ENCODE measurements at places on chromosomes 5 and 9.

- no peak for DNase-seq
These were observed 8.5 kb downstream of the HMHB1 start for GRCh38 chr5:143820451-143820850.

- DNase-seq = no peak
These were observed 91.5 kb upstream of the CDH9 start for GRCh38 chr5:27129926-27130325.

DNA sequence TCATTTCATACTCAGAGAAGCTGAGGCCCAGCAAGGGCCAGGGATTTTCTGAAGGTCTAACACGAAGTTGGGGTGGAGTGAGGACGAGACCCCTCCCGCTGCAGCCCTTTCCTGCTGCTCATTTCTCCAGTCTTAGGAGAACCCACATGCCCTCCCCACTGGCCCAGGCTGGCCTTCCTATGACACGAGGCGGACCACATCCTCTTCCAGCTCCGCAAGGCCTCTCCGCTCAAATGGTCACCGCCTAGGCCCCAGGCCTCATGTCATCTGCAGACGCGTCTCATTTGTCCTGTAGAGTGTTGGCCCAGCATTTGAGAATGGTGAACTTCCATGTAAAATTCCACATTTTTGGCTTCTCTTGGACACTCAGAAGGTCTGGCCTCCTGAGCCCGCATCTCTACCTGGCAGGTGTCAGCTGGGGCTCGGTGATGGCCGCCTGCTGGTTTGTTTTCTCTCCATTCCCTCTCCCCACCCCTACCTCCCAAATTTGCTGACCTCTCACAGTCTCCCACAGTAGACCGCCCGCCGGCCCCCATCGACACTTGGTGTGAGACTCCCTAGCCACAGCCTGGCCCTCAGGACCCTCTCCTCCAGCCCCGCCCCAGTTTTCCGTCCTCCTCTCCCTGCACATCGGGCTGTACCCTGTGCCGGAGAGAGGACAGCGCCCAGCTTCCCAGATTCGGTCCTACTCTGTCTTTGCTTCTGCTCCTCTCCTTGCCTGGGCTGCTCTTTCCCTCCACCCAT, 51.7 kb downstream of the ERGIC1 start:
- no peak for DNase-seq

DNA sequence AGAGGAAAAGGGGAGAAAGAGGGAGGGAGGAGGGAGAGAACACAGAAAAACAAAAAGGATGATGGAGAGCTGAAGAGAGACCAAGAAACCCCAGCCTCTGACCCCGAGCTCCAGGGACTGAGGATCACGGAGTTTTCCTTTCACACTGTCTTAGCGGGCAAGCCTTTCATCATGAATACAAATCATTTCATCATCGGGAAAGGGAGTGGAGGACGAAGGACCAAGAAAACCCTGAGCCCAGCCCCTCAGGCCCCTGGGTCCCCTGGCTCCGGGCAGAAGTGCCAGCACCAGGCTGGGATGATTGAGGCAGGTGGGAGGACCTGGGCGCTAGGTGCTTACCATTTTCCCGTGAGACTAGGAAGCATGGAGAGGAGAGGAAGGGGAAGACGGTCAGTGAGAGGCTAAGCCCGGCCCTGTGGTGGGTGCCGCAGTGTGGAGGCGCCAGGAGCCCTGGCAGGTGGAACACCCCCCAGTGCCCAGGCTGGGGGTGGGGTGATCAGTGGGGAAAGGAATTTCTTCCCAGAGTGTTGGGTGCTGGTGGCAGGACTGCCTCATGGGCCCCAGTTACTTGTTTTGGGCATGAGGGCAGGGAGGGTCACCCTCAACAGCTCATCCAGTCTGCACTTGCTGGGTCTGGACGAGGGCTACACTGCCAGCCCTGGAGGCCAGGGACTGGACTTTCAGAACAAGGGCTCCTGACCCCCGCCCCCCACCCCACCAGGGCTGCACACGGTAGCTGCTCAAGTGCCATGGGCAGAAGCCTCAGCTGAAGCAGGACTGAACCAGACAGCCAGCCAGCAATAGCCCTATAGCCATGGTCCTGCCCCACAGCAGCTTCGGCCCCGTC, 49.0 kb upstream of the SARDH start:
- no peak for DNase-seq

- DNase-seq = peak; percentile 9
These were observed 202.2 kb upstream of the DMRTA1 start for GRCh38 chr9:22244139-22245011.

GRCh38 chr5:142618130-142618523, 67.8 kb downstream of the FGF1 start:
- DNase-seq = no peak

DNA sequence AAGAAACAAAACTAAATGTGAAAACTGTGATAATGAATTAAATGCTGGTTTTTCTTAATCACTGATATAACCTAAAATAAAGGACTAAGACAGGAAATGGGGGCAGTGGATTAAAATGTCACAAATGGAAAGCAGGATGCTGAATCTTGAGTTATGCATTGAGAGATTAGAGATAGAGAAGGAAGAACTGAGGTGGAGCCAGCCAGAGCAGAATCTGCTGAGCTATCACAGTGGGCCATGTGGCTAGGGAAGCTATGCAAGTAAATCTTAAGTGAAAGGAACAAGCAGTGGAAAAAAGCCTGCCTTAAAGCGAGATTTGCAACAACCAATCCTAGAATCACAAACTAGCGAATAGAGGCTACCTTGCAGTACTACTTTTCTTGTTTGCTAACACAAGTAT, 188.5 kb upstream of the RASA1 start:
- no peak for DNase-seq

GRCh38 chr5:10528056-10528816, 35.6 kb upstream of the ANKRD33B start:
- peak; percentile 75 for DNase-seq

DNA sequence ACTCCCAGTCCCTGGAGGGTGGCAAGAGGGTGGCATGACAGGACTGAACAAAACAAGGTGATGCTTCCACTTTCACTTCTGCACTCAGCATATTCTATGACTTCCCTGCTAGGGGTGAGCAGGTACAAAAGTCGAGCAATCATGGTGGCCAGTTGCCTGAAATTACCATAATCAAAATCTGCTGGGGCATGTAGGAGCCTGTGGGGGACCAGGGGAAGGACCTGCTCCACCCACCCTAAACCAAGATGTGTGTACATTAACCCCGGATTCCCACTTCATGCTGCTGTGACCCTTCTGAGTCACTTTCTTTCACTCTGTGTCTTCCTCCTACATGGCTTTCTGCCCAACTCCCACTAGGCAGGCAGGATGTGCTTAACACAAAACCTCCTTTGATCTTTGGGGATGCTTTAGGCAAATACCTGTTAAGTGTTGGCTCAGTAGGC, 73.3 kb upstream of the PHF24 start:
- DNase-seq = no peak

- no peak for DNase-seq
These were observed 49.4 kb upstream of the COL5A1 start for GRCh38 chr9:134592018-134592818.

GRCh38 chr9:81119591-81119990, 569.8 kb downstream of the TLE1 start:
- no peak for DNase-seq

DNA sequence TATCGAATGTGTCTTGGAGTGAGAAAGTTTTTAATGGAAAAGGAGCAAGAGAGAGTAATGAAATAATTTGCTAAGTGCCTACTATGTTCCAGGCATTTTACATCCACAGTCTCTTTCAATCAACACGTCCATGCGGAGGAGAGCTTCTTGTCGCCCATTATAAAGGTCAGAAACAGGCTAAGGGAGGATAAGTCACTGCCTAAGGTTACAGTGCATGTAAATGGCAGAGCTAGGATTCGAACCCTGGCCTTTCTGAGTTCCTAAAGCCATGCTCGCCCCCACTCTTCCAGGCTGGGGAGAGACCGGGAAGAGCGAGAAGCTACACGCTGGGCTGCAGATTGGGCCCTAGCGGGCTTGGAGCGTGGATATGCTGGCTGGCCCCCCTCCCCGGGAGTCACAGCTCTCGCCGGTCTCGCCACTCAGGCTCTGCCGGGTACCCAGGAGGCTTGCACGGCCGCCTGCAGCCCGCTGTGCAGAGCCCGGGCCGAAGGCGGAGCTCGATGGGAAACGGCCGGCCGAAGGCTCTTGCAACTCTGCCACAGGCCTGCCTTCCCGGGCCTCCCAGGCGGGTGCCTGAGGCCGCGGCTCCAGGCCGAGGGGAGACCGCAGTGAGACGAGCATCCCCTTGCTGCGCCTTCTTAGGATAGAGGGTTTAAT, 775 bp upstream of the LHX2 start:
- no peak for DNase-seq

- no peak for DNase-seq
These were observed 106.3 kb downstream of the DMXL1 start for GRCh38 chr5:119177226-119177625.

DNA sequence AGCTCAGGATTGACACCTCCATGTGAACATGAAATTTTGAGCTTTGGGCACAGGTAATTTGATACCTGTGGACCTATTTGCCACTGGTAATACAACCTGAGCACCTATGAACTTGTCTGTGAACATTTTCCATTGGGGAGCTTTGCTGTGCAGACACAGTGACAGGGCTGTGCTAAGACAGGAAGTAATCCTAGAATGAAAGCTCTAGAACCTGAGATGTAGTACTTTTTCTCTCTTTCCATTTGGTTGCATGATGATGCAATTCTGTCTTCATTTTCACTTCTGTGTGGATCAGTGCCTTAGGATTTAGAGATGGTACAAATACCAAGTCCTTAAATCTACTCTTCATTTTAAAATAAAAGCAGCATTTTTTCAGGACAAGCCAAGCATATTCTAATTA, 216.9 kb downstream of the NR3C1 start:
- no peak for DNase-seq

DNA sequence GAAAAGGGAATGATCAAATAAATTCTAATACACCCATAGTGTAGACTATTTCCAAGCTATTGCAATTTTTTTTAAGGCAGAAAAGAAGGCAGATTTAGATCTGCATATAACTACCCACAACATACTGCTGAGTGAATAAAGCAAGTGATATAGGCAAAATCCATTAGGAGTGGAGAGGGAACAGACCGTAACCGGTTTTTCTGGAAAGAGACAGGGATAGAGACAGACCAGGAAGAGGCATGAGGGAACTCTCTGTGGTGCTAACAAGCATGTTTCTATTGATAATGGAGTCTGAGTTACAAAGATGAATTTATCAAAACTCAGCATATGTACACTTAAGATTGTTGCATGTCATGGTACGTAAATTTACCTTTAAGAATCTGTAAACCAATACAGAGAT, 14.5 kb downstream of the ZDHHC21 start:
- DNase-seq = no peak

DNA sequence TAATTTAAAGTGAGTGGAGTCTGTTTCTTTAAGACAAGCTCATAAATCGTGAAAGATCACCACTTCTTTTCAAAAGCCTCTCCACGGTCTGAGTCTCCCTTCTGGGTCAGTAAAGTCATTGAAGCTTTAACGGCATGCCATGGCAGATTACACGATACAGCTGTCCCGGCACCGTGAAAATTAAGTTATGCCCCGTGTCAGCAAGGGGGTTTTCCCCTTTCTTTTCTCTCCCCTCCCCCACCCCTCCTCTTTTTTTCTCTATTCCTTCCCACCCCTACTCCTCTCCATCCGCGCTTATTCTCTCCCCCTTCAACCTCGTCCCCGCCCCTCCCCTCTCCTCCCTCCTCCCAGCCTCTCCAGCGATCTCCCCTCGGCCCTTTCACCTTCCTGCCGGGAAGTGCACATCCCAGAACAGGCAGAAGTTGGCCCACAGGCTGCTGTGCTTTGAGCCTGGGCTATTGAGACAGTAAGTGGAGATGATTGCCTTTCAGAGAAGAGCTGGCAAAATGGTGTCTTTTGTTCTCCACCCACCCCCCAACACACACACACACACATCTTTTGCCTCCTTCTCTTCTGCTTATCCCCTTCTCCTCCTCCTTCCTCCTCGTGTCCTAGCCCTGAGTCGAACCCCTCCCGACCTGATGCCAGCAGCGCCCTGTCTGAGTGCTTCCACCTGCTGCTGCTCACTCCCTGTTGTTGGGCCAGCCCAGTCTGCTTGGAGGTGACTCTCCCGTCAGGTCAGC, 44.1 kb downstream of the GAS1 start:
- DNase-seq = no peak

GRCh38 chr5:169801781-169802180, 164.7 kb downstream of the DOCK2 start:
- no peak for DNase-seq

All from DMS 273 treated with DMSO at 0.1 percent for 48 hours (cell line).